ENCODE measurements at places on chromosomes 3 and 15.
A peak's percentile ranks its signal among the peaks of the same experiment; 100 is the strongest.

DNA sequence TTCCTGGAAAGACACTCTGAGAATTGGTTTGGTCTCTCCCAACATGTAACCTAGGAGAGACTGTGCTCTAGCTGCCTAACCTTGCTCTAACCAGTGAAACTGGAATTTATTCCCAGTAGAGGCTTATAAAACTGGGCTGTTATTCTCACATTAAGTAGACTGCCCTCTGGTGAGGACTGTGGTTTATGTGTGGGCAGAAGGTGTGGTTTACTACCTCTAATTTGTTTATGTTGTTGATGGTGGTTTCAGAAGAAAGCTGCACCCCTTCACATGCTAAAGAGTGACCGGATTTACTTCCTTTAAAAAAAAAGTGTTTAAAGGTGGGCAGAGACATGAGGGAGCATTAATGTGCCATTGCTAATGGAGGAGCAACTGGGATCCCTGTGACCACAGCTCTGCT lies 273.2 kb downstream of the MECOM start:
- DNase-seq: no peak

GRCh38 chr3:16482770-16483531 lies 30.5 kb downstream of the RFTN1 start:
- no peak for DNase-seq

GRCh38 chr3:171059978-171060377 lies 33.5 kb upstream of the SLC2A2 start:
- no peak for DNase-seq

DNA sequence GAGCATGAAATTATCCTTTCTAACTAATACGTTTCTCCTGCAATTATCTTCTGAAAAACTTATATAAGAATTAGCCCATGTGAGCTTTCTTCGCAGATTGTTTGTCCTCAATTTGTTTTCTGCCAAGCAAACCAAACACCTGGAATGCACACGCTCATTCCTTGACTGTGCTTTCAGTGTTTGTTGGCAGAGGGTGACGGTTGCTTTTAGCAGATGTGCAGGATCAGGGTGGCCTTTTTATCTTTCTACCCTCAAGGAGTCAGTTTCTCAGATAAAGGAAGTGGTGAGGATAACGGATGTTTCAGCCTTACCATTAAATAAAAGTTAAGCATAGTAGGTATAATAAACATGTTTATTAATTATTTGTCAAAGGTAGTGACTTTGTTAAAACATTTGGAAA lies 15.2 kb downstream of the ARPP21 start:
- DNase-seq: no peak

DNA sequence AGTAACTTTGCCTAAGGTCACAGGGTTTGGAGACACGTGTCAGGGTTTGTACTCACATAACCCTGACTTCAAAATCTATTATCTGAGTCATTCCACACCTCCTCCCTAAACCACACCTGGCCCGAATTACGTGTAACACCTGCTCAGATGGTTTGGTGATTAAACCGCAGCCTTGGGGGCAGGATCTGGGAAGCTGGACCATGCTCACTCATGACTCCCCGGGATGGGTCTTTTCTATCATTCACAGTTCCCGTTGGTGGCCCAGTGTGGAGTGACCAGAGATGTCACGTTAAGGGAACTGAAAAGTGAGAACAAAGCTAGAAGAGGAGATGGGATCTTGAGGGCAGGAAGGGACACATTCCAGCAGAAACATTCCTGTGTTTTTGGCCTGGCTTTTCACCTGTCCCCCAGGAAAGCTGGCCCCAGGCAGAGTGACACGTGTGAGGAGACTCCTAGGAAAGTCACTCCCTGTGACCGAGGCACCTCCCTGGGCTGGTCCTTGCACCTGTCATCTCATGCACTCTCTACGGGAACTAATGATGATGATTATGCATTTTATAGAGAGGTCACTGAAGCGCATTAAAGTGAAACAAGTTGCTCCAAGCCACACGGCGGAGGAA lies 75.4 kb upstream of the POMGNT2 start:
- no peak for DNase-seq

DNA sequence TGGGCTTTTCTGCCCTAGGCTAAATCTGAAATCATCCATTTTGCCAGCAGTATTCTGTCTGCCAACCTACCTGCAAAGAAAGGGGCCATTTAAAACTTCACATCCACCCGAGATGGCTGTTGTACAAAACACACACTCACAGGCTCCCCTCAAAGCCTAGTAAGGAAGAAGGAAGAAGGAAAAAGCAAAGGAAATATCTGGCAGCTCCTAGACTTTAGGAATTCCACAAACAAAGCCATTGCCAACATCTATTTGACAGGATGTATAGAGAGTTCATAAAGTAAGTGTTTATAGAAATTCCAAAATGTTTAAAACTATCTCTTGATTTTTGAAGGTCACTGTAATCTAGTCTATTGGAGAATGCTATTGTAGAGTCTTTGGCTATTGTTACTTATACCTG lies 91.9 kb upstream of the THBS1 start:
- no peak for DNase-seq

- DNase-seq: no peak
Measured at GRCh38 chr3:72830452-72831223, 17.6 kb downstream of the SHQ1 start.

DNA sequence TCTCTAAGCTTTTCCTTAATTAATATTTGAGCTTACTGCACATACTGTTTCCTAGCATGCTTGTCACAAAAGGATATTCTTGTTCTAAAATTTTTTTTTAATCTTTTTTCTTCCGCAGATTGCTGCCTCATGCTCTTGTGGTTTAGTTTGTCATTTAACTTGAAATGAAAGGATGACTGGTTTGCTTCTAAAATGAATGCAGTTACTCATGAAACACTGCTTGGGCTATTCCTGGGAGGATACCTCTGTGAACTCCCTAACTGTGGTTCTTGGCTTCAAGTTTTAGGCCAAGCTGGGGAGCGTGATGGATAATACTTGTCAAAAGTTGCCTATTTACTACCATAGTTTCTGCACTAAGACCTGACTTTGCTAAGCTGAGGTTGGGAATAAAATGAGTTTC lies 64.0 kb downstream of the USP13 start:
- no peak for DNase-seq

DNA sequence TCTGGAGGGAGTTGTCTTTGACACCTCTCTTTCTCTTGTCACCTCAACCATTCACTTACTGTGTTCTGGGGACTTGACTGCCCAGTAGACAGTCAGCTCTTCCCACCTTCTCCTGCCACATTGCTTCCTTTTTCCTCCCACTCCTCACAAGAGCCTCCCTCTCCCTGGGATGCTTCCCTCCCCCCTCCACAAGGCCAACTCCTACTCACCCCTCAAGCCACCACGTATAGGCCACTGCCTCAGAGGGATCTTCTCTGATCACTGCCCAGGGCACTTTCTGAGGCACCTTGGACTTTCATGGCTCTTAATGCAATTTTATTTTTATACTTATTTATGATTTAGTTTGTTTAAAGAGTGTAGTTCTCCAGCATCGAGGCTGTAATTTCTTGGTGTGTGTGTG lies 23.2 kb downstream of the THSD4 start:
- DNase-seq: no peak

DNA sequence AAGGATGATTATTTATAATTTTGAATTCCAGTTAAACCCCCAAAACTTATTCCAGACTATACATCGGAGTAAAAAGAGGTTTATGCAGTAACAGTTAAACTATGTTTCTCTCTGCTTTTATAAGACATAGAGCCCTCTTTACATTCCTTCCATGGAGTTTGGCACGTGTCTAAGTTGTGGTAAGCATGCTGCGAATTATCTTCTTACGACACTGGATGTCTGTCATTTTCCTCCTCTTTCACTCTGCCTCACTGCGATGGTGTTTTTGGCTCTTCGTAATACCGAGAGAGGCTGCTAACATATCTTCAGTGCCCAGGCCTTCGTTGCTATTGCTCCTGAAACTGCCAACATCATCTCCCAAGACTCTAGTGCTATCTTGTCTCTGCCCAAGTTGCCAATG lies 83.9 kb upstream of the TGFBR2 start:
- no peak for DNase-seq

DNA sequence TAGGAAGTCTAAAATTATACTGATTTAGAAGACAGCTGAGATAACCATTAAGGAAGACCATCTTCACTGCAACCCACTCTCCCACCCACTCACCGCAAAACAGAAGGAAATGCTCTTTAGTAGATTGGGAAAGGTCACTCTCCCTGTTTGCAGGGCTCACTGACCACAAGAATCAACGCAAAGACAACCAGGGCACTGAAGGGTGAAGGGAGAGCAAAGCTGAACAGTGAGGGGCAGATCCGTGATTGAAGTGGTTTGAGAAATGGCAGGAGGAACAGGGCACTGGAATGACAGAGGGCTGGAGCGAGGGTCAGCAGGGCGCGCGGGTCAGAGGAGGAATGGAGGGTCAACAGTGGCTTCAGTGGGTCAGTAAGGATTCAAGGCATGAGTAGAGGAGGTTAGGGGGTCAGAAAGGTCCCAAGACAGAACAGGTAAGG lies 520 bp downstream of the MESD start:
- no peak for DNase-seq

DNA sequence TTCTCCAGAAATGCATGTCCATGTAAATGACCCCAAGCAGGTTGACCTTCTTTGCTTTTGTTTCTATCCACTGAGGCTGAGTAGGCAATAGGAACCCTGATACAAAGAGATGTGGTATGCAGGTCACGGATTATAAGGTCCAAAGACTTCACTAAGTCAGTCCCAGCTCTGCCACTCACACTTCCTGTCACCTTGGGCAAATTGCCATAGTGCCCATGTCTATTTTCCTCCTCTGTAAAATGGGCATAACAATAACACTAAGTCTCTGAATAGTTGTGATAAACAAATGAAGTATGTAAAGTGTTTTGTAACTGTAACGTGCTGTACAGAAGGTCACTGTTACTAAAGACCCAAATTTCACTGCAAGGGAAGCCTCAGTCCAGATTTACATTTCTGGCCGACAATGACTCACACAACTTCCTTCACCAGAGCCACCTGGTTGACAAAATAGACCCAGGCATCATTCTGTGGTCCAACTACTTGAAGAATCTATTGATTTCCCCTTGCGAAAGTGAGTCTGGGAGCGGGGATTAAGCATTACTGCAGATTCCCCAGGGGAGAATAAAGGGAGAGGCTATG lies 175.4 kb upstream of the LPP start:
- no peak for DNase-seq

DNA sequence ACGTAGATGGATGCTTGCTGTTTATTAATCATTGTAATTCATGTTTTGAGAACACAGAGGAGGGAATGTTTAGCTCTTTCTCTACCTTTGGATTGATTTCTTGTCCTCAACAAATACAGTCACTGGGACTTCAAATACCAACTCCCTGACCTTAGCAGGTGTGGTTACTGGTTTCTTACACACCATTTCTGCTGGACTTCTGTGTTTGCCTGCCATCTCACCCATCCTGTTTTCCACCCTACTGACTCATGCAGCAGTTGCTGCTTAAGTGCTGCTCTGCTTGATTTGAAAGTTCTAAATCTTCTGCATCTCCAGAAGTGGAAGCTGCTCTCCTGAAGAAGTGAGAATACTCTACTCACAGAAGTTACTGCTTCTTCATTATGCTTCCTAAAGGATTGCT lies 170.3 kb downstream of the ZPLD1 start:
- no peak for DNase-seq

DNA sequence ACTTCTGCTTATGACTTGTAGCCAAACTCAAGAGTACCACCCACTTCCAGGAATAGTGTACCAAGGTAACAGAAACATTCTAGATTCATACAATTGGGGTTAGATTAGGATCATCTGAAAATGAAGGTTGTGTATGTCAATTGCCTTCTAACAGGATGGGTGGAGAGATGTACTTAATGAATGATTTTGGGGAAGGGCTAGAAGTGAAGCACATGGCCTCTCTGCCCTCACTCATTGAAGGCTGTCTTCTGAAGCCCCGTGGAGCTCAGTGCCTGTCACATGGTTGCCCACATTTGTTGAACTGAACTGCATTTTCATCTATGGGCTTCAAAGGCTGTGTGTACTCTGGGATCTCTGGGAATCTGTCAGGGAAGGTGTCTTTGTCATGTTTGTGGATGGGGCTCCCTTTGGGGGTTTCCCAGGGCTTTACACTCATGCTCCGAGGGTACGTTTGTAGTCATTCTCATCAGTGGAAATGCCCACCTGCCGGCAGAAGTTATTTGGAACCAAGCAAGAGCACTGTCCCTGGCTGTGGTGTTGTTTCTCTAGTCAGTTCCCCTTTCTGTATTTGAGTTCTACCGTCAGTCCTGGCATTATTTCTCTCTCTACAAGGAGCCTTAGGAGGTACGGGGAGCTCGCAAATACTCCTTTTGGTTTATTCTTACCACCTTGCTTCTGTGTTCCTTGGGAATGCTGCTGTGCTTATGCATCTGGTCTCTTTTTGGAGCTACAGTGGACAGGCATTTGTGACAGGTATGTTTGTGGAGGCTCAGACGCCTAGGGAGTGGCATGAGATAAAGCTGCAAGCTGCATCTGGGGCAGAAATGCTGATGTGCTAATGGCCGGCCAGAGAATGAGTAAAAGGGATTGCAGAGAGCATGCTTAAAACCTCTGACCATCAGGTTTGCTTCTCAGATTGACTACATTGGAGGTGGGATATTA lies 22.4 kb downstream of the CD86 start:
- DNase-seq: no peak

- DNase-seq: no peak
Measured at GRCh38 chr3:82461049-82461889, 699.8 kb upstream of the GBE1 start.

GRCh38 chr3:185365291-185366073 lies 2.5 kb downstream of the MAP3K13 start:
- DNase-seq: no peak

DNA sequence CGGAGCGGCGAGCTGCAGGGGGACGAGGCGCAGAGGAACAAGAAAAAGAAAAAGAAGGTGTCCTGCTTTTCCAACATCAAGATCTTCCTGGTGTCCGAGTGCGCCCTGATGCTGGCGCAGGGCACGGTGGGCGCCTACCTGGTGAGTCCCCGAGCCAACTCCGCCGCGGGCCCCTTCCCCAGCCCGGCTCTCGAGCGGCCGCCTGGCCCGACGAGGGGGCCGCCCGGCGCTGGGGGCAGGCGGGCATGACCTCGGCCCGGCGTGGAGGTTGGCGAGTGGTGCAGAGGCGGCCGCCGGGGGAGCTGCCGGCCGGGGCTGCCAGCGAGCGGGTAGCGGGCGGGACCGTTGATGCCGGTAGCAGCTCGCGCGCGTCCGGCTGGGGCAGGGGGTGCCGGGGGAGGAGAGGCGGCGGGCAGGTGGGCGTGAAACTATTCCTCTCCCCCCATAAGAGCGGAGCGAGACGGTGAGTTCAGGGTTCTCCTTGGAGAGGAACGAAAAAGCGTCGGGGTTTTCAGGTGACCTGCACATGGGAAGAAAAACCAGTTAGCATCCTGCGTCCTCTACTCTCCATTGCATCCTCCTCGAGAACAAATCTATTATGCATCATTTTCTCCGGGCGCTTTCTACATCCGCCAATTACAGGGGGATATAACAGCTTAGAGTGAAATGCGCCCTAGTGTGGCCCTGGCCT lies 585 bp downstream of the SLCO3A1 start:
- peak; percentile 13 for DNase-seq

- DNase-seq: no peak
Measured at GRCh38 chr15:92599394-92599970, 56.1 kb downstream of the FAM174B start.

GRCh38 chr3:193134856-193135255 lies 106.2 kb upstream of the PLAAT1 start:
- DNase-seq: peak; percentile 48
